ENCODE measurements at places on chromosomes 2 and 18.

DNA sequence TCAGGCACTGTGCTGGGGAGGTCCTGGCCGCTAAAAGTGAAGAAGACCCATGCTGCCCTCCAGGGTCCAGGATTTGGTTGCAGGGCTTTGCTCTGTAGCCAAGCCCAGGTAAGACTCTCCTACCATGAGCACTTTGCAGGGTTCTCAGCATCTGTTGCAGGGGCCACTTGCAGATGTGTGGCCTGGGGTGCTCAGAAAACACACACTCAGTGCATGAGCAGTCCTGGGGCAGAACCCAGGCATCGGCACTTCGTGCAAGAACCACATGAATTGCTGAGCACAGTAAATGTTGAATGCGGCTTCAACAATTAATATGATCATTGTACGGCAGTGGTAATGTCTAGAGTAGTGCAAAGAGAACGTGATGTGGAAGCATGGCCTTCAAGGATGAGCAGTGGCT is 98.5 kb upstream of the SMIM21 start:
- DNase-seq = no peak

GRCh38 chr18:33863912-33864311 is 285.9 kb downstream of the ASXL3 start:
- no peak for DNase-seq

- DNase-seq = no peak
Observed at GRCh38 chr18:57921708-57922107, 118.6 kb upstream of the ATP8B1 start.

- DNase-seq = no peak
Observed at GRCh38 chr18:596288-596881, 403 bp upstream of the CLUL1 start.

- no peak for DNase-seq
Observed at GRCh38 chr2:65382323-65382722, 50.1 kb downstream of the SPRED2 start.

DNA sequence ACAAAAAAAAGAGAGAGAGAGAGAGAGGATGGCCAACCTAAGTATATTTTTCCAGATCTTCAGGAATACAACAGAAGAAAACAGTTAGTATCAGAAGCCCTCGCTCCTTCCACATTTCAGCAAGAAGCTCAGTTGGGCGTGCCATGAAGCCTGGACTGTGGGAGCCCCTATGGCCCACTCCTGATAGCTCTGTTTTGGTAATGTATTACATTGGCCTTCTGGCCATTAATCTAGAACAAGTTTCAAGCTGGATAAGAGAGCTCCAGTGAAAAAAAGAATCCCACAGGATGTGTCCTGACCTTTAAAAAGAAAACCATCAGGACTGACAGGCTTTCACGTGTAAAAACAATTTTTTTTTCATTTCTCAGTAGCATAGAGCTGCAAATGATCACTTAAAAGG is 197.9 kb downstream of the ICOS start:
- DNase-seq = no peak

- no peak for DNase-seq
Observed at GRCh38 chr2:100178085-100178788, 35.8 kb upstream of the AFF3 start.

- no peak for DNase-seq
Observed at GRCh38 chr2:181131584-181131983, 151.2 kb downstream of the UBE2E3 start.

- DNase-seq = no peak
Observed at GRCh38 chr2:73291093-73291460, 2.3 kb downstream of the EGR4 start.

DNA sequence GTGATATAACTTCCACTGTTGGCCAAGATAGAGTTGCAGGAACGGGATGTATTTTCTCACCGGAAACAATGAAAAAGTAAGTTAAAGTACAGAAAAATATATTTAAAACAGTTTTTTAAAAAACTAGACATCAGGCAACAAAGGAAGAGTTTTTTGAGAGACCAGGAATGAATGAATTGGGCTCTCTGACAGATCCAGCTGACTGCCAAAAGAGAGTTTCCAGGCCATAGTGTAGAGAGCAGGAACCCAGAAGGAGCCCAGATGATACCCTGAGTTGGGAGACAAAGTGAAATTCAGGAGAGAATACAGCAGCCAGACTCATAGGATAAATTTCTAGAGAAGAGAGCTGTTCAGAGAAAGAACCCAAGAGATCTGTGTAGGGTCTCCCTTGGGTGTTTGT is 362.6 kb upstream of the SMIM21 start:
- DNase-seq = no peak

DNA sequence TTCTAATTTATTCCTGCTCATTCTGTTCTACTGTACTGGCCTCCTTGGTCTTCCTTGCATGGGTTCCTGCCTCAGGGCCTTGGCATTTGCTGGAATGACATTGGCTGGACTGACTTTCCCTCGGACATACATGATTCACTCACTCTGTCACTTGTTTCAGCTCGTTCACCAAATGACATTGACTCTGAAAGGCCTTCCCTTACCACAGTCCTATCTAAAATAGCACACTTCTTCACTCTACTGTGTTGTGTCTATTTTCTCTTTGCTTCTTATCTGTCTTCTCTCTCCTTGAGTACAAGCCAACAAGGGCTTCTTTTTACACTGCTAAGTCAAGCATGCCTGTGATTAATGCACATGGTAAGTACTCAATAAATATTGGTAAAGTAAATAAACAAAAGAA is 65.6 kb downstream of the SCG2 start:
- no peak for DNase-seq

DNA sequence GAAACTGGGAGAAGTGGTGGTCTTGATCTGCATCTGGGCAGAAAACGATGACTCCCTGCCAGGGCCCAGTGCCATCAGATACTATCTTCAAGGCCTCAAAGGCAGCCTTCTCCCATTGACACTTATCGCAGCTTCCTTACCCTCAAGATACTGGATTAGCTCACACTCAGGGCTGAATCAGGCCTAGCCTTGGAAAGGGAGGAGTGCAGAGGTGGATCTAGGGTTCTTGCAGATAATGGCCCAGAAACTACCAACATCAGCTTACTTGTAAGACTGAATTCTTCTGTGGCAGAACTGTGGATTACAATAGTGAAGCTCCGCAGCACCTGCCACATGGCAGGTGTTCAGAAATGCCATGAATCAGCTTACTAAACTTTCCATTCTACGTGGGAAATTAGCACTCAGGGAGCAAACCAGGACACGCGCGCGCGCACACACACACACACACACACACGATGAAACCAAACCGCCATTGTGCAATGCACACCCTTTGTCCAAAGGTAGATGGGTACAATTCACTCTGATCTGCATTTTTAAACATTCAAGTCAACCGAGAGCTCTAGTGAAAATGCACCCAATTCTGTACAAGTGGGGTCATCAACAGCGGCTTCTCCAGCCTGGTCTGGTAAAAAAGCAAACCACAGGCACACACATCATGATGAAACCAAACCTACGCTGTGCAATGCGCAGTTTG is 26.3 kb upstream of the TMEM182 start:
- no peak for DNase-seq

- DNase-seq = no peak
Observed at GRCh38 chr2:11947956-11948355, 201.5 kb downstream of the LPIN1 start.

Measured in stimulated activated CD4-positive, alpha-beta T cell treated with anti-CD3 and anti-CD28 coated beads, TNF-alpha, amount 100 ng/mL, for 1 hour (primary cell).